Nephron progenitor cell (in vitro differentiated cells): ENCODE measurements at places on chromosomes 2 and 18.

DNA sequence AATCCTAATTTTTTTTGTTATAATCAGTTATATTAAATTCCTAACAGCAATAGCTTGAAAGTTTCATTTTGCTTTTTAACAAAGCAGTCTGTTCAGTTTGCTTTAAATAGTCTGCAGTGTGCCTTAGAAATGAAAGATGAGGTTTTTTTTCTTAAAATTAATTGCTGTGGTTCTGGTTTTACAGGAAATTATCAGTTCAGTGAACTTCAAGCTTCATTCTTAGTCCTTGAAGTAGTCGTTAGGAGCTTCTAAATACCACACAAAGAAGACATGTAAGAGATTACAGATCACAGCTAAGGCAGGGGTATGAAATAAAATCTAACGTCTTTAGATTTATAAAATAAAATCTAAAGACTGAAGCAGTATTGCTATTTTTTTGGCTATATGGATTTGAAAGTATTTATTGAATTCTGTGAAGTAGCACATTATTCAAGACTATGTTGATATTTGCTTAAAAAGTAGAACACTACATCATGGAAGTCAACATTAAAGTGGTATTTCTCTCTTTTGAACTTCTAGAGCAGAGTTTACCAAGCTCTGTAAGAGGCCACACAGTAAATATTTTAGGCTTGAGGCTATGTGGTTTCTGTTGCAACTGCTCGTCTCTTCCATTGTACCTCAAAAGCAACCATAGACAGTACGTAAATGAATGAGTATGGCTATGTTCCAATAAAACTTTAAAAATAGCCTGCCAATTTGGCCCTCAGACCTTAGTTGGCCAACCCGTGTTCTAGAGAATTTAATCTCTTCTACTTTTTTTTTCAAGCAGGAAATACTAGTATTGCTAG, 81.5 kb upstream of the STON1 start:
- no peak for DNase-seq

DNA sequence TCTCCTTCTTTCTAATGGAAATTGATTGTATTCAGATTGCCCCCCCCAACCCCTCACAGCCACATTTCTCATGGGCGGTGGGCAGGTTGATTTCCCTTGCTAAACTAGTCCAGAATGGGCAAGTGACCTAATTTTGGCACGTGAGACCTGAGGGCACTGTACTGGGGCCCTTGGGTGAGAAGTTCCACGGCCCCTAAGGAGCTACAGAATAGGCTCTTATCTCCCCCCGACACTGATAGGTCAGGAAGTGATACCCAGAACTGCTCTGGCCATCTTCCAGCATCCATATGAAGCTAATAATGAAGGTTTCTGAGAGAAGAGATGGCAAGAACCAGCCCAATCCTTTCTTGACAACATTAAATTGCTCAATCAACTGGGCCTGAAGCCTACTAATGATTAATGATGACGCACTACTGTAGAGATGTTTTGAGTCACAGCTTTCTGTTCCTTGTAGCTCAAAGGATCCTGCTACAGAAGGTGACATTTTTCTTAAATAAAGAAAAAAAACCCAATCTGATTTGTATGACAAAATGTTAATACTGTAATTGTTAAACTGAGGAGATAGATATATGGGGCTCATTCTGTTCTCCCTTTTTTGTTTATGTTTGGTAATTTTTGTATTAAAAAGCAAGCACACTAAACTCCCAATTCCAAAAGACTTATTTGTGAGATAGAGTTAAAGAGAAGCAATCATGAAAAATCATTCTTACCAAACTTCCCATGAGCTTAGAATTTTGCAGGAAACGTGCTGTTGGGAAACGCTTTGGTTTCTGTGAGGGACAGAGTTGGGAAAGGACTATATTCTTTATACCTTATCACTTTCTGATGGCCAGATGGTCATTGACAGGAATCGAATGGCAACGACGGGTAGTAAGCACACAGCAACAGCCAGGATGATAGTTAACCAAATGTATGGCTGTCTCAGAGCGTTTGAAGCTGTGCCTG, 28.2 kb upstream of the NARS1 start:
- DNase-seq: no peak

GRCh38 chr2:96116424-96116878, at the start of gene ADRA2B:
TSS of gene ADRA2B (minus strand) at chr2:96116571. CDS start at chr2:96116149, 422 bp downstream.
- peak; percentile 84 for DNase-seq

- DNase-seq: no peak
These were observed 72.0 kb downstream of the CTAGE1 start for GRCh38 chr18:22345718-22346117.

DNA sequence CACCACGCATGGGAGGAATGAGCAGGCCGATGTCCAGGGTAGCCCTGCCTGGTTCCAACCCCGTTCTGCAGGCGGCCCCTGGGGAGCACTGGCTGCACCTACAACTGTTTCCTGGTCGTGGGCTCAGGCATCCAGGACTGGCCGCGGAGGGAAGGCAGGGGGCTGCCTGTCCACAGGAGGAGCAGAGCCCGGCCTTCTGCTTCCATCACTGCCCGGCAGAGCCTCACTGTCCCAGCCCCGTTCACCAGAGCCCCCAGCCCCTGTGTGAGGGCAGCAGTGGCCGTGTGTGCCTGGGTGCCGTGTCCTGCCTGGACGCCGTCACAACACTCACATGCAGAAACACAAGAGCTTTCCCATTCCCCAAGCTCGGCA, 56.2 kb downstream of the KCNG2 start:
- DNase-seq: no peak

GRCh38 chr2:111246620-111247061, 125.9 kb downstream of the BCL2L11 start:
- DNase-seq: no peak

DNA sequence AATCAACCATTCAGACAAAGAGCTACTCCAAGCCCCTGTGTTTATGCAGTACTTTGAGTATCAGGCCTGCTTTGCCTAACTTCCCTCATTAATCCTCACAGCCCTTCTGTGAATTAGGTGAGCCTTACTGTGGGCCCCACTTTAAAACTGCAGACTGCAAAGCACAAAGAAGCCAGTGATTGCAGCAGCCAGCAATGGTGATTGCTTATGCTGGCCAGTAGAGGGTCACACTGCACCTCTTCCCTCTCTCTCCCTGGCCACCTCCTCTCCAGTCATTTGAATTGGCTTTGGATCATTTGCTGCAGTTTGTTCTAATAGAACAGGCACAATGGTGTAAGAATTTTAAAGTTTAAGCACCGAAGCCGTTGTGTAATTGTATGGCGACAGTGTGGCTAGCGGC, 229.9 kb downstream of the AGPS start:
- DNase-seq: peak; percentile 39

DNA sequence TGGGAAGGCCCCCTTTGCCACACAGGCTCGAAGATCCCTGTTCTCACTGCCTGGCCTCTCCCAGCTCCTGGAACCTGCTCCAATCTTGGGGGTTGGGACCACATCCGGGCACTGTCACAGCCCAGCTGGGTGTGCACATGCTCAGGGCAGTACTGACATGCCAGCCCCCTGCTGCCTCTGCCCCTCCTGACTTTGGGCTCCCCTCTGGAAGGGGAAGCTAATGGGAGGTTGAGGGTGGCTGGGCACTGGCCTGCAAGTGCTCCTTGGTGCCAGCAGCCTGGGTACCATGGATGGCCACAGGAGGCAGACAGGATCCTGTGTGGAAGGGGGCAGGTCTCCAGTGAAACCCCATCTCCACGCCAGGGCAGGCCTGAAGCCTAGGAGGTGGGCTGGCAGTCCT, 126.1 kb upstream of the NOL4 start:
- DNase-seq: no peak

DNA sequence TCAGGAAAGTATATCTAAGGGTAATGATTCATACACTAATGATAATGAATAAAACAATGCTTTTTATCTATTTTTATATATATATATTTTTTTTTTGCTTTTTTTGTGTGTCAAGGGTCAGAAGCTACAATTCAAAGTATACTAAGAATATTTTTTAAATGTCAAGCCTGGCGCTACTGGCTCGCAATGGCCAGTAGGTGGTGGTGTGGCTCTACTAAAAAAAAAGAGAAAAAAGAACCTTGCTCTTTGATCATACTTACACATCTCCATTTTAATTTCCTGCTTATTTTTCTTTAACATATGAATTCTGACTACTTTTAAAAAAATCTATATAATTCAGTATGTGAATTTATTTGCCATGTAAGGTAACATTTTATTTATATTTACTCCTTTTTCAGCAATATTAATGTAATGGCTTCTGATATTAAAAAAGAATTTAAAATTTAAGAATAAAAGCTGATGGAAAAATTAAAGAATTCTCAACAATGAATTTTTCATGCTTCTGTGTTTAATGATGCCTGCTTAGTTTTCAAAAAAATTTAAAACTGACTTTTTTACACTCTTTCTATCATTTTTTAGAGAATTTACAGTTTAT, 232.9 kb downstream of the GULP1 start:
- DNase-seq: peak; percentile 19

- DNase-seq: no peak
These were observed 192.6 kb upstream of the TWIST2 start for GRCh38 chr2:238655198-238655860.

- DNase-seq: no peak
These were observed 5.7 kb downstream of the CALCRL start for GRCh38 chr2:187442378-187442777.

- DNase-seq: no peak
These were observed 23.7 kb downstream of the LBH start for GRCh38 chr2:30255026-30255425.

DNA sequence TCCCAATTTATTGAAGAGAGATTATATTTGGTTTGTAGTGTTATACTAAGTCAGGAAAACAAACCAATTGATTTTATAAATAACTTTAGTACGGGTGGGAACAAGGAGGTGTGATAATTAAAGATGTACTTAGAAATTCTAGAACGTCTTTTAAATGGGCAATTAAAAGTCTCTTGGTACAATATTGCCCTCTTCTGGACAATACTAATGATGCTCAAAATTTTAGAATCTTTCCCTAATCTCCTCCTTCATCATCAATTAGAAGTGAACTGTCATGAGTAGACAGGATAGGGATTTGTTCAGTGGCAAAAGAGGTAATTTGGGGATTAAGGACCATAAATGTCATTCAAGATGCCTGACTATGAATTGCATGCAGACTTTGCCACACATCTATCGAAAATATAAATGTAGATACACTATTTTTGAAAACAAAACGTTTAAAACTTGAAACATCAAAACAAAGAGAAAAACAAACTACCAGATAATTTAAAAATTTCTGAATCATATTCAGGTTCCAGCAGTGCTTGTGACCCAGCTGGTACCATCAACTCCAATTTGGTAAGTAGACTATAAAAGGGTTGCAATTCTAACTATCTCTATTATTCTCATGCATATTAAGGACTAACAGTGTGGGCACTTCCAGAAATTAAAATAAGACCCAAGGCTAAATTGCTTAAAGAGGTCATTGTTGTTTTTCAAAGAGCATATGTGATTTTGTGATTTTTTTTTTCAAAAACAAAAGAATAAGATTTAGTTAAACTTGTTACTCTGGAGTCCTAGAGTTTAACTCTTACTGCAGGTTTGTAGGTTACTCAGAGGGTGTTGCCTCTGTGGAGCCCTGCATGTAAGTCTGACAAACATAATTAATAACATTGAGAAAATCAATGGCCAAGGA, 123.5 kb downstream of the LAMA3 start:
- DNase-seq: no peak

DNA sequence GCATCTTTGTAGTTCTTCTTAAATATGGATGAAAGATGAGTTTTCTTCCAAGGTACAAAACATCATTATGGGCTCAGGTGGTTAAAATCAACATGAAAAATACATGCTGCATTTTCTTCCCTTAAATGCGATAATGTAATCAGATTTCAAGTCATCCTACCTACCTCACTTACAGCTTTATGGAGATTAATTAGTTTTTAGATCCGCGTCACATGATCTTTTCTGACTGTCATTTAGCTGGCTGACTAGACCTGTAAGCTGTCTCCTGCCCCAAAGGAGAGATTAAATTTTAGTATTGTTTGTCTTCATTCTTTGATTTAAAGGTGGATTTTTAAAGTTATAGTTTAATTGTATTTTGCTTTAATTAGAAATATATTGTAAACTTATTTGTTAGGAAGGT, 678.0 kb upstream of the ZEB2 start:
- no peak for DNase-seq

- DNase-seq: no peak
These were observed 233.4 kb downstream of the VAPA start for GRCh38 chr18:10147226-10147625.

DNA sequence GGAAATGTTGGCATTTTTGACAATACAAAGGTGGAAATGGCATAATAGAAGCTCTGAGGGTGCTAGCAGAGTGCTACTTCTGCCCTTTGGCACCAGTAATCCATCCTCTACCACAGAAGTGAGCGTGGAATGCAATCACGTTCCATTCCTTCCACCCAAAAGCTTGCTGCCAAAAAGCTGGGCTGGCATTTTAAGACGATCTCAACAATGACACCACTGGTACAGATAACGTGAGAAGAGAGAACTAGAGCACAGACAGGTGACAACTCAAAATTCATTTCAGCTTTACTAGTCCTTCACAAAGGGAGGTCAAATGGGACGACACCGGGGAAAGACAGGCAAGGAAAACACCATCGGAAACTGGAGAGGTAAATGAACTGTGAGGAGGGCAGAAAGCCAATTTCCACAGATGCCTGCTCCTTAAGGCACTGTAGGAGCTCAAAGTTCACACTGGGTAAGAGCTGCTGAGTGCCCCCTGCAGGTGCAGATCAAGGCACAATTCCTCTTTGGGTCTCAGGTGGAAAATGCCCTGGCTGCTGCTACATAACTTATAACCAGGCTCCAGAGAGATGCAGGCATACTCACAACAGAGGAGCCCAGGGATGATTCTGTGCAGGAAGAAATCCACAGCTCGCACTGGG, 50.7 kb upstream of the RNU4ATAC start:
- no peak for DNase-seq

- no peak for DNase-seq
These were observed 31.2 kb downstream of the ARHGAP25 start for GRCh38 chr2:68765739-68766375.

DNA sequence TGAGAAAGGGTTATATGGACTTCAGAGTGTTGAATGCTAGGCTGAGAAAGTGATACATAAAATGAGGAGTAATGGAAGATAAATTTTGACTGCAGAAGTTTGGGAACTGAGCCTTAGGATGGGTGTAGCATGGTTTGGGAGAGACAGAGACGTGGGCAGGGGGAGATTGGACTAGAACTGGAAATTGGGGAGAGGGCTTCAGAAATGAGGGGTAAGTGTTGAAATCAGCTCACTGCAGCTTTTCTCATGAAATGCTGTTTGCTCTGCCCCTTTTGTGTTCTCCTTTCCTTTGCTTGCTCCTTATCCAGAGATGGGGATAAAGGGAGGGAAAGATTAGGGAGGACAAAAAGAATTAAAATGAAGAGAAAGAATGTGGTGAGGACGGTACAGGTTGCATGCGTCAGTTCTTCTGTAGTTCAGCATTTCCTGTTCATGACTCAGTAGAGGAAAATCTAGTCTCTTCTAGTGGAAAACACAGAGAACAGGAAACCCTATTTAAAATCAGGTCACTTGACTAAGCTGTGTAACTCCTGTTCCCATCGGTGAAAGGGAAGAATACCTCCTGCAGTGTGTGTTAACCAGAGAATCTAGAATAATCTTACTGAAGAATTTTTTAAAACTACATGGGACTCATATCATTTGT, 105.6 kb downstream of the CRIM1 start:
- DNase-seq: no peak
